Dermis lymphatic vessel endothelial cell (primary cell): ENCODE measurements at places on chromosomes 3 and 15. TPM values are rescaled to one million over a fixed set of nuclear protein-coding genes. Genes with fewer than 3 reads are reported as not detected.

CACNA2D2 gene
- under 0.01 TPM in 1 of 2 replicates, not detected in the other for total RNA-seq

OCA2 gene
- total RNA-seq, result not detected in 2 replicates

CFAP92 gene
- 1.0 and 1.3 TPM in 2 replicates for total RNA-seq

UBXN7 gene
- 18.9 and 23.2 TPM in 2 replicates for total RNA-seq

LDHAL6B gene
- total RNA-seq, result not detected in 2 replicates

SUSD5 gene
- total RNA-seq, result 0.17 and 0.33 TPM in 2 replicates

OIP5 gene
- 1.4 TPM in 2 replicates for total RNA-seq

ASTE1 gene
- 6.5 and 6.8 TPM in 2 replicates for total RNA-seq

C15orf62 gene
- under 0.01 and 0.11 TPM in 2 replicates for total RNA-seq

PIF1 gene
- total RNA-seq, result 4.8 and 5.2 TPM in 2 replicates

AQP9 gene
- not detected in 2 replicates for total RNA-seq

TM4SF4 gene
- 0.11 and 0.34 TPM in 2 replicates for total RNA-seq

IL16 gene
- total RNA-seq, result 3.3 and 6.2 TPM in 2 replicates

FOXL2NB gene
- under 0.01 TPM in 1 of 2 replicates, not detected in the other for total RNA-seq

RLBP1 gene
- not detected in 2 replicates for total RNA-seq

LPP gene
- total RNA-seq, result 29.3 and 43.6 TPM in 2 replicates

GOLGA6D gene
- total RNA-seq, result under 0.01 TPM in 1 of 2 replicates, not detected in the other

MOBP gene
- under 0.01 TPM in 1 of 2 replicates, not detected in the other for total RNA-seq

PLEKHO2 gene
- 91.9 and 127 TPM in 2 replicates for total RNA-seq

ST8SIA2 gene
- 0.22 and 0.26 TPM in 2 replicates for total RNA-seq

ANKRD34C gene
- total RNA-seq, result not detected in 2 replicates

ARPIN gene
- total RNA-seq, result 10.6 and 12.4 TPM in 2 replicates

CHRNA7 gene
- 0.17 and 0.43 TPM in 2 replicates for total RNA-seq

IQCB1 gene
- total RNA-seq, result 5.7 and 9.2 TPM in 2 replicates

ABTB1 gene
- 12.2 and 14.0 TPM in 2 replicates for total RNA-seq

ITIH3 gene
- 0.95 and 0.98 TPM in 2 replicates for total RNA-seq

ERICH6 gene
- under 0.01 and 0.09 TPM in 2 replicates for total RNA-seq

ZBTB47 gene
- 17.5 and 21.8 TPM in 2 replicates for total RNA-seq

ASB14 gene
- total RNA-seq, result not detected in 2 replicates

CYP8B1 gene
- not detected in 2 replicates for total RNA-seq

TEX55 gene
- total RNA-seq, result not detected in 2 replicates

CCR8 gene
- total RNA-seq, result not detected in 2 replicates

NIT2 gene
- 7.0 and 8.7 TPM in 2 replicates for total RNA-seq

LPCAT4 gene
- 2.8 and 3.3 TPM in 2 replicates for total RNA-seq

GOLGA6L10 gene
- 0.22 and 0.60 TPM in 2 replicates for total RNA-seq

ITIH1 gene
- total RNA-seq, result not detected in 2 replicates

GP5 gene
- 0.09 and 0.22 TPM in 2 replicates for total RNA-seq

GAP43 gene
- total RNA-seq, result not detected in 2 replicates

TP63 gene
- total RNA-seq, result not detected in 2 replicates

PRR20G gene
- total RNA-seq, result not detected in 2 replicates

LTF gene
- total RNA-seq, result under 0.01 and 0.26 TPM in 2 replicates

NPAP1 gene
- total RNA-seq, result not detected in 2 replicates

KNL1 gene
- 3.7 and 4.5 TPM in 2 replicates for total RNA-seq

CLDN1 gene
- total RNA-seq, result under 0.01 and 0.22 TPM in 2 replicates

GOLGA8S gene
- total RNA-seq, result under 0.01 TPM in 2 replicates

KCNMB2 gene
- total RNA-seq, result not detected in 2 replicates

FAM174B gene
- 62.0 and 116 TPM in 2 replicates for total RNA-seq
